ENCODE measurements at places on chromosomes 6 and 20.

DNA sequence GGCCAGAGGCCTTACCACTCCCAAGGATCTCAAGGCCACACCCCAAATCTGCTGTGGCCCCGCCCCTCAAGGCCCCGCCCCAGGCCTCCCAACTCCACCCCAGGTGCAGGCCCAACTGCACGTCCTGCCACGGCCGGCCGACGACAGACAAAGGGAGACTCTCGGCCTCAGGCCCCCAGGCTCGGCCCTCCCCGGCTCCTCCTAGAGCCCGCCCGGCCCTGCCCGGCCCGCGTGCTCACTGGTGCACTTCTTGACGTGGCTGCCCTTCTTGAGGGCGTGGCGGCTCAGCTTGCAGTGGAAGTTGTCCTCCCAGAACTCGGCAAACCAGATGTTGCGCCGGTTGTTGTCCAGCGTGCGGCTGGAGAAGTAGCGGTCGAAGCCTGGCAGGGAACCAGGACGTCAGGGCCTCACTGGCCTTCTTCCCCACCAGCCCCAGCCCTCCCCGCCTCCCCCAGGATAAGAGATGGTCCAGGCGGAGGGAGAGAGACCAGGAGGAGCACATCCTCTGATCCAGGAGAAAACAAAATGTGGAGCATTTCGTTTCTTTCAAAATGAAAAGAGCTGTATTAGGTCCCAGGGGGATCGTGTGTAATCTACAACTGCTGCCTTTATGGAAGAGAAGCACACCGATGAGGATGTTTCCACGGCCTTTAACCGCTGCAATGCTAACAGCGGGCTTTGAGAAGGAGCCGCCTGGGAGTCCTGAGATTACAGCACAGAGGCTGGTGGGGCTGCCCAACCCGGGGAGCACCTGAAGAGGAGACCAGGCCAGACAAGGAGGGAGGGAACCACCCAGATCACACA, 89.4 kb downstream of the GRM4 start:
- no peak for DNase-seq

DNA sequence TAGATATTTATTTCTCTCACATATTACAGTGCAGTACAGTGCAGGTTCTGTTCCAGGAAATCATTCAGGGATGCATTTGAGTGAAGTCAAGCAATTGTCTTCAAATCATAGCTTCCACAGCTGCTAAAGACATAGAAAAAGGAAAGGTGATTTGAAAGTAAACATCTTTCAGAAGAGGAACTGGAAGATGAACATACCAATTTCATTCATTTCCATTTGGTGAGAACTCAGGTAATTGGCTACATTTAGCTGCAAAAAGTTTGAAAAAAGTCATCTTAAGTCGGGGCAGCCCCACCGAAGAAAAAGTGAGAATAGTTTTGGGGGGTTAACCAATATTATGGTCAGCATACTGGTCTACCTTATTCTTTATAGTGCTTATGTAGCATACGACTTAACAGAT, 61.4 kb upstream of the IL20RA start:
- DNase-seq: no peak

- no peak for DNase-seq
These were observed 110.3 kb downstream of the SOD2 start for GRCh38 chr6:159582736-159583135.

DNA sequence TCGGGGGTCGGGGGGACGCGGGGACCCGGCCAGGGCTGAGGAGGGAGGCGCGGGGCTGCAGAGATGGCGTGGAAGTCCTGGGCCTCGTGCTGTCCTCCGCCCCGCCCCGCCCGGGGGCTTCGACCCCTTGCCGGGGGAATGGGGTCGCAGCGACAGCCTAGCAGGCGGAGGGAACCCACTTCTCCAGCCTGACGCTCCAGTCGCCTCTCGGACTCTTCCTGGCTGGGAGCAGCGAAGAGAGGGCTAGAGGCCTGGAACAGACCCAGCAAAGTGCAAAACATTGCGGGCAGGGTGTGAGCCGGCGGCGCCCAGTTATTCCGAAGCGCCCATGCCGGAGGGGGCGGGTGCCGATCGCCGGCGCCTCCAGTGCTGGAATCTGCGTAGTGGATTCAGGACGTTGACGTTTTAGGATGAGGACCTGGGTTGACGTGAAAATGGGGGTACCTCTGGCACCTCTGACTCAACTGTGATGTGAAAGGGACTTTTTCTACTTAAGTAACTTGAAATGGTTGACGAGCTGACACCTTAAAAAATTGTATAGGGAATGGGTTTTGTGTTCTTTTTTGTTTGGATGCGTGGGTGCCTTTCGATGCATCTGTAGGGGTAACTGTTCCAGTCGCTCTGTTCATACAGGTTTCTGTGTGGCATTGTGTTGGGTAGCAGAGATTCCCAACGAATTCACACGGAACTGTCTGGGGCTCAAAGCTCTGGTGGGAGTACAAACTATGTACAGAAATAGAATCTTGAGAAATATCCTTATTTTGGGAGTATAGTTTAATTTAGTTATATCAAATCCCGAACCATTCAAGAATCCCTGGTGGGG, 1.4 kb downstream of the SLC35F1 start:
- DNase-seq: no peak

GRCh38 chr6:160519603-160520042, 144.5 kb downstream of the LPA start:
- DNase-seq: peak; percentile 32

DNA sequence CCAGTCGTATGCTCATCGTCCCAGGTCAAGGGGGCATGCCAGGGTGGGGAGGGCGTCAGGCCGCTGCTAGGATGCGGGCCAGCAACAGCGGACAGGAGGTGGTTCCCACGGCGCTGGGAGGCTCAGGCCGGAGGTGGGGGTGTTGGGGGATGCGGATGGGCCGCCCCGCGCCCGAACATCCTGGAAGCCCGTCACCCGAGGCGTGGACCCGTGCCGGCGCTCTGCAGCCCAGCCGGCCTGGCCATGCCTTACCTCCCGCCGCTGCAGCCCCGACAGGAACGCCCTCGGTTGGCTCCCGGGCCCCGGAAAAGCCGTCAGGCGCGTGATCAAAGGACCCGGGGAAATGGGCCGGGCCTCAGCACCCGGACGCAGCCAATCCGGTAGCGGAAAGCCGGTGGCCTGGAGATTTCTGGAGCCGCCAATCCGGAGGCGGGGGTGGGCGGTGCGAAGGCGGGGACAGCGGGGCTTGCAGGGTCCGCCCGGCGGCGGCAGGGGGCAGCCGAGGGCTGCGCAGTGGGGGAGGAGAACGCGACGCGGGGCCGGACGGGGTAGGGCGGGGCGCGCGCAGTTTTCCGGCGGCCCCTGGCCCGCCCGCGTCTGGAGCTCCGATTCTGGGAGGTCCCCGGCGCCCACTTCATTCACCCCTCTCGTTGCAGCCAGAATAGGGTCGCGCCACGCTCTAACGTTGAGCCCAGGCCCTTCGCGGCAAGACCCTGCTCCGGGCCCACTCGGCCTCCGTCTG, at the start of gene SMIM29:
SMIM29 (minus strand) TSS at position 280 of the 742 bp plus-strand sequence. CDS start 1,215 bp downstream, outside the sequence.
- peak; percentile 97 for DNase-seq

DNA sequence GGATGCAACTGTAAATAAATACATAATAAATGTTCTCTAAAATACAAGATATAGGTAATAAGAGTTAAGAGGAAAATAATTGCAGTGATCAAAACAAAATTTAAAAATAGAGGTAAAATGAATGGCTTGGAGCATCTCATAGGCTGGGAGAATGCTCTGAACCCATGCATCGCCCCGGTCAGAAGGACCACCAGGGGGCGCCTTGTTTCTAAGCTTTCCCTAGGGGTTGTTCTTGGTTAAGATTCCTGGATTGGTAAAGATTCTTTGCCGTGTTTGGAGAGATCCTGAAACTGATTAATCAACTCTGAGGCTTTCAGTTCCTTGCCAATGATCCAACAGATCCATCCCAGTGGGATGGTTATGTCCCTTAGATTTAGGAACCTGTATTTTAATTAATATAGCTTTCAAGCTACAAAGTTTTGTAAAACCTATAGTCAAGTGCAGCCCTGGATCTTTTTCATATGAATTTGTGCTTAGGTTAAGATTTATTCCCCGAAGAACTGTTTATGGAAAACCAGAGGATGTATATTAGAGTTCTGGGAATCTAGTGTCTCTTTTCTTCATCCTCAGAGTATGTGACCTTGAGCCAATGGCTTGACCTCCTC, 45.3 kb upstream of the PRELID3B start:
- peak; percentile 73 for DNase-seq

DNA sequence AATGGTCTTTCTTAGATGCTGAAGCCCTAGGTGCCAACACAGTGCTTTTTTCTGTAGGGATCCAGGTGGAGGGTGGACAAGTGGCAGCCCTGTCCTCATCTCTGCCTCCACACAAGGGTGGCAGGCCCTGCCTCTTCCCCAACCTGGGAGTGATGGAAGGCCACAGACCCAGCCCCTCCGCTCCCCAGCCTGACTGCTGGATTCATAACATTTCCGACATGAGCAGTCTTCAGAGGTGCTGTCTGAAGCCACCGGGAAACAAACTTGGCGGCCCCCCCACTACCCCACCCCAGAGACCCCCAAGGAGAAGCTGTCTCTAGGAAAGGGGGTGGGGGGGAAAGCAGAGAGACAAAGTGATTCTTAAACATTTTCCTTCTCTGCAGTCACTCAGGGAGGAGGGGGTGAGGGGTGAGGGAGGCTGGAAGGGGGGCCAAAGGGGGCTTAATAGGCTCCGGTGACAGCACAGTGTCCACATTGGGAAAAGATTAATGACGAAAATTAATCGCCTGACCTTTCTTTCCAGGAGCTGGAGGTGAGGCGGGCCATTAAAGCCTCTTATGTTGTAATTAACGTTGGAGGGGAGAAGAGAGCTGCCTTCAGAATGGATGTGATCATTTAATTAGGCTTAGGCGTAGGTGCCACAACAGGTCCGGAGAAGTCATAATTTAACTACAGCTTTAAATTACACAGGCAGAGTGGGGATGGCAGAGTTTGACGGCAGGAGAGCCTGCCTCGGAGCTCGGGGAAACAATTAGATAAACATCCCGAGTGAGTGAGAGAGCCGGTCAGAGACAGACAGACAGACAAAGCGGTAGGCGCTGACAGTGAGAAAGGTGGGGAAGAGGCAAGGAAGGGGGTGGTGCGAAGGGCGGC, 76.8 kb upstream of the FOXP4 start:
- DNase-seq: no peak

GRCh38 chr20:60446267-60447111, 488.3 kb downstream of the CDH26 start:
- DNase-seq: no peak

DNA sequence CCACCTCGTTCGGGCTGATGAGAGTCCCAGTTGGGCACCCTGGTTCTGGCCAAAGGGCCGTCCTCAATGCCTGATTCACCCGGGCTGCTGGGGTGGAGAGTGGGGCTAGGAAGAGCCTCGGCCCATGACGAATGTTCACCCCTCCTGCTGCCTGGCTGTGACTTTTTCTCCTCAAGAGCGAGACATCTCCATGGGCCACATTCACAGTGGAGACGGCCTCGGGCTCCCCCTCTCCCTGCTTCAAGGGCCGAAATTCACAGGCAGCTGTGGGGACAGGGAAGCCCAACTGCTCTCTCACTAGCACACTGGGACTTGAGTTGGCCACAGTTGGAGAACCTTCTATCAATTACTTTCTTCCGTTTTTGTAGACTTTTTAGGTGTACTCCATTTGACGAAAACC, 138.0 kb downstream of the SYNDIG1 start:
- DNase-seq: no peak

GRCh38 chr6:36116066-36116864, 14.0 kb upstream of the MAPK13 start:
- no peak for DNase-seq

DNA sequence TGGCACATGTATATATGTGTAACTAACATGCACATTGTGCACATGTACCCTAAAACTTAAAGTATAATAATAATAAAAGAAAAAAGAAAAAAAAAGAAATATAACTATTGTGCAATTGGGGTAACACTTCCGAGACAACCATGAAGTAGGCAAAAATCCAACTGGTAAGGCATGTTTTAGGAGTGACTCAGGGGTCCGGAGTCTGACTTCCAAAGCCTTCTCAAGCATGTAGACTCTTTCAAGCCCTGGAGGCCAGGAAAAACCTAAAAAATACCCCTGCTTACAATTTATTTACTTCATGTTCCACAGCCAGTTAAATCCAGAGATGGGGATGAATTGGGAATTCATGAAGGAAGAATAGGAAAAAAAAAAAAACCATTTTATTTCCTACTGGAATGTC, 161.3 kb upstream of the PHACTR1 start:
- no peak for DNase-seq

- DNase-seq: no peak
These were observed 51.1 kb downstream of the GNAS start for GRCh38 chr20:58903614-58904013.

- no peak for DNase-seq
These were observed 33.9 kb upstream of the KIF13A start for GRCh38 chr6:18021166-18021850.

DNA sequence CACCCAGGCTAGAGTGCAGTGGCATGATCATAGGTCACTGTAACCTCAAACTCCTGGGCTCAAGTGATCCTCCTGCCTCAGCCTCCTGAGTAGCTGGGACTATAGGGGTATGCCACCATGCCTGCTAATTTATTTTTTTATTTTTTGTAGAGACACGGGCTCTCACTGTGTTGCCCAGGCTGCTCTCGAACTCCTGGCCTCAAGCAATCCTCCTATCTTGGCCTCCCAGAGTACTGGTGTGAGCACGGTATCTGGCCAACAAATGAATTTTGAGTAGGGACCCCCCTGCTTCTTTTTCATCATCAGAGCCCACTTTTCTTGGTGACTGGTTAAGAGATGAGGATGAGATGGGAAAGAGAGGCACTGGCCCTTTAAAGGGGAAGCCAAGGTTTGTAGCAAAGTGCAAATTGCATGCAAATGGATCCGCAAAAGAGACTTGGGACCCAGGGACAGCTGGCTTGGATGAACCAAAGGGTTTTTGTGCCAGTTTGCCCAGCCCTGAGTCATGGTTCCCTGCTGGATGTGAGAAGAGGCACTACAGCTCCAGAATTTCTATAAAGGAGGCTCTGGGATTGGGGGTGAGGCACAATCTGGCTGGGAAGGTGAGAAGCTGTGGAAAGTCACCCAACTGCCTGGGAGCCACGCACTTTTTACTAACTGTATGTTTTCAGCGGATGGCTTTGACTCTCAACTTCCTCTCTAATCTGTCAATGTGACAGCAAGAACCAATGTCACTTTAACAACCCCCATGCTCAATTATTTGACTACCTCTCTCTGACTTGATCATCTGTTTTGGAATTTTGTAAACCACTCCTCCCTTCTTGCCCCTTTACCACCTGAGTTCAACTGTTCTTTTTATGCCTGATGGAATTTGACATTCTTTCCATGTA, 58.7 kb upstream of the RNF24 start:
- DNase-seq: no peak

DNA sequence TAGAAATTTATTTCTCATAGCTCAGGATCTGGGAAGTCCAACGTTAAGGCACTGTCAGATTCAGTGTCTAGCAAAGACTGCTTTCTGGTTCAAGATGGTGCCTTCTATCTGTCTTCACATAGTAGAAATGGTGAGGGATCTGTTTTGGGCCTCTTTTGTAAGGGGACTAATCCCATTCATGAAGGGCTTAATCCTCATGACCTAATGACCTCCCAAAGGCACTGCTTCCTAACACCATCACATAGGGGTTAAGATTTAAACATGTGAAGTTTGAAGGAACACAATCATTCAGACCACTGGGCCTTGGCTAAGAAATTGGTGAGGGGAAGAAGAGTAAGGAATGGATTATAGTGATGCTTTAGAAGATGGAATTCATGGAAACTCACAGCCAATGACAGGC, 237.6 kb downstream of the PACRG start:
- no peak for DNase-seq

- DNase-seq: no peak
These were observed 654.8 kb downstream of the UTRN start for GRCh38 chr6:144939921-144940320.
